ENCODE measurements at places on chromosomes 6 and 20.

- DNase-seq: no peak
Measured at GRCh38 chr6:82988930-82989351, 76.7 kb downstream of the UBE3D start.

- no peak for DNase-seq
Measured at GRCh38 chr20:6685181-6685582, 82.3 kb upstream of the BMP2 start.

DNA sequence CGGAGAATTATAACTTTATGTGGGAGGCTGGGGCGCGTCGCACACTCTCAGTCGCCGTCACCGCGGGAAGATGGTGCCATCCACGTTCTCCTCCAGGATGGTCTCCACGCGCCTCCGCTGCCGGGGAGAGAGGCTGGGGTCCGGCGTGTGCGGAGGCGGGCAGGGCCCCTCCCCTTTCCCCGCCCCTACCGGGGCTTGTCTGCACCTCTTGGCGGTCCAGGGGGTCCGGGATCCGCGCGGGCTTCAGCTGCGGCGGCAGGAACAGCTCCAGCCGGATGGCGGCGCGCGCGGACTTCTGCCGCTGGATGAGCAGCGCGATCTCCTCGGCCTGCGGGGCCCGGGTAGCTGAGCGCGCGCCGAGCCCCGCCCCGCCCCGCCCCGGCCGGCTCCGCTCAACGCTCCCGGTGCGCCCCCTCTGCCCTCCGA is 807 bp downstream of the LKAAEAR1 start:
- DNase-seq: peak; percentile 68

DNA sequence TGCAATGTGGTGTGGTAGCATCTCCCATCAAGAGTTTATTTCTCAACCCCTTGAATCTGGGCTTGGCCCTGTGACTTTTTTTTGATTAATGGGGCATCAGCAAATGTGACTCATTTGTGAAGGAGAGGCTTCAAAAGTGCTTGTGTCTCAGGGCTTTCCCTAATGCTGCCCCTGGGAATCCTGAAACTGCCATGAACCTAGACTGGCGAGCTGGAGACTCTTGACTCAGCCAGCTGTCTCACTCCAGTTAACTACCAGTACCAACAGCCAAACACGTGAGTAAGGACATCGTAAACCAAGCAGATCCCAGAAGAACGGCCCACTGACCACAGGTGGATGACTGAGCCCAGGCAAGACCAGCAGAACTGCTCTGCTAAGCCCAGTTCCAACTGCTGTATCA is 72.8 kb upstream of the ADTRP start:
- no peak for DNase-seq

DNA sequence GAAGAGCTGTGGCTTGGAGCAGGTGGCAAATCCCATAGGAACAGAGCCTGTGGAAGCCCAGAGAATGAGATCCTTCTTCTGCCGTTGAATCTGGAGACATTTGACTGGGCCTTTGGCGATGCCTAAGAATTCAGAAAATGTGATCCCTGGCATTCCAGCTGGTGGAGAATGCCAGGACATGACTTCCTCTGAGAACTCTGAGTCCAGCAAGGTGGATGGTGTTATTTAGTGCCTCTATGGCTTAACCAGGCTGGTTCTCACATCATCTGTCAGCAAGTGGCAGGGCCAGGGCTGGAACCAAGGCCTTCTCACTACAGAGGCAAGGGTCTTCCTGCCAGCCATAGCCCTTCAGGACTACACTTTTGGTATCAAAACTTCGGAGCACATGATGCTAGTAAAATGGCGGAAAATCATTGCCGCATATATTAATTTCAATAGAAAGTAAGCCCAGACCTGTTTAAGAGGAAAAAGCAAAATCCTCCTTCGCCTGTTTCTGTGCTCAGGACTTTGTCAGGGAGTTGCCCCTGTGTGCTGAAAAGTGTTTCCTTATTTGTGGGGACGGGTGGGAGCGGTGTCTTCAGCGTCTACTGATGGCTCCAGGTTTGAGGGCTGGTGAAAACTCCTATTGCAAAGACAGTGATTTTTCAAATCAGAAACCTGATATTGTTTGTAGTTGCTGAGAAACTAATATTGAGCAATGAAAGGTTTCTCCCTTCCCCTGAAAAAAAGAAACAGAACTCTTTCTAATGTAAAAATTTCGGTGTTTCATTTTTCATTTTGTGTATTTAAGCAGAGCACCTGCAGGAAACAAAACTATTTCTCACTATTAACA is 23.9 kb downstream of the DUSP22 start:
- DNase-seq: no peak

DNA sequence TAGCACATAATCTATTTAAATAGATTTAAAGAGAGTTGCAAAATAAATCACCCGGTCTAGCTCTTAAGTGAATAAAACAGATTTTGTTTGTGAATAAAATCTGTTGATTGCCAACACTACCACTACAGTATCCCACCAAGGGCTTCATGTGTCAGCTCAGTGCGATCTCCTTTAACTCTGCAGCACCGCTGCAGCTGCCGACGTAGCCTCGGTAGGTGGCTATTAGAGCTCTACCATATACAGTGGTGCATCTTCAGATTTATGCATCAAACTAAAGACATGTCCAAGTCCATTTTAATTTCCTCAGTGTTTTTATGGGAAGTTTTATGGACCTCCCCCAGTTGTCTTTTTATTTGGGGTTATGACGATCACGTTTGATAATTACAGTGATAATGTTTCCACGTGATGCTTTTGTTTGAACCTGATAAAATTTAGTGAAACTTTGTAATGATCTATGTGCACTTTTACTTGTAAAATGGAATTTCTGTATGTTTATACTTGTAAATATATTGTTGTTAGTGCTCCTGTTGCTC is 26.7 kb downstream of the ECI2 start:
- no peak for DNase-seq

GRCh38 chr6:89615882-89616281 is 22.7 kb downstream of the LYRM2 start:
- no peak for DNase-seq

DNA sequence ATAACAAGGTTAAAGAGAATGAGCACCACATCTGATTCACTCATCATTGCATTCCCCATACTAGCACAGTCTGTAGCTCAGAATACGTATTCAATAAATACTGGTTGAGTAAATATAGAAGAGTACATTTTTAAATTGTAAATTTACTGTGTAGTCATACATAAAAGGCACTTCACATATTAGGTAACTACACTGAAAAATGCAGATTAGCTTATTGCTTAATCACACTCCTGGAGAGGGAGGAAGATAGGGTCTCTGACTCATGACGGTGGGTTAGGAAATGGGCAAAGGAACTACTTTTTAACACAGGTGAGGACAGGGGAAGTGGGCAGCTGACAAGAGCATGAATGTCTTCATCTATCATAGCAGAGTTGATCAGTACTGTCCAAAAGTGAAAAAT is 133.2 kb downstream of the TBC1D32 start:
- no peak for DNase-seq

DNA sequence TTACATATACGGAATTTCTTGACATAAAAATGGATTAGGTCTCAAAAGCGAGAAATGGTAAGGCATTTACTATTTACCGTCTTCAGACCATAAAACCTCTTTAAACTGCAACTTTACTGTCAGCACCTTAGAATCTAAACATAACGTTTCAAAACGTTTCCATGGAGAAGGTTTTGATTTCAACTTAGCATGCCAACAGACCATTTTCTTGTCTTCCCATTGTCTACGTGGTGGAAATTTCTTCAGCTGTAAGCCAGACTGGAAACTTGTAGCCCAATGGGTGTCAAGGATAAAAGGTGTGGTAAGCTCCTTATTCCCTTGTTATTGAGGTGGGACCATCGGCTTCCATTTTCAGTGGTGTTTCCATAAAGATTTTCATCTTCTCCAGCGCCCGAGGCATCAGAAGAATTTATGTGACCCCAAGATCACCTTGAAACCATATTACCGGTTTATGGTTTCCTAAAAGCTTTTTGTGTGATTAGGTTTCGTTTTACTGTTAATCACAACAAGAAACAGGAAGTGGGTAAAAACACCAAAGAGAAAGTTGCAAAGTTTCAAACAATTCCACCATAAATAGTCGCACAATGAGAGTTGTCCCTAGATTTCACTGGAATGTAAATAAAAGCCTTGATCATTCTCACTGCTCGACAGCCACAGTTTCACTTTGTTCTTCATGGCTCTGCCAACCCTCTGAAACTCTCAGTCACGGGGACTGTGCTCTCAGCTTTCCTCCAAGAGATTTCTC is 63.0 kb upstream of the CD2AP start:
- no peak for DNase-seq

GRCh38 chr6:138523347-138524210 is 24.3 kb upstream of the NHSL1 start:
- DNase-seq: no peak

DNA sequence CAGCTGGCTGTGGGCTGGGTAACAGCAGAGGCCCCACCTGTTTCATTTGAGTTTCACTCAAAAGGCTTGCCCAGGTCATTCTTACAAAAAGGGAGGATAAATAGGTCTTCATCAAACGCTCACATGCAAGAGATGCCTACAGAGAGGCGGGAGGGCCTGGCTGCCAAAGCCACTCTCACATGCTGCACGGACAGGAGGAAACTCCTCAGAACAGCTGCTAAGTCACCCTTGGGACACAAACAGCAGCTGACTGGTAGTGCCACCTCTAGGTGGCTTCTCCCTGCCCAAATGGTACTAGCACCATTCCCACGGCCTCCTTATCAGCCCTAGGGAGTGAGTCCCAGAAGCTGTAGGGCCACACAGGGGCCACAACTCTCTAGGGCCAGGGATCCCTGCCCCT is 23.8 kb downstream of the SLC22A23 start:
- no peak for DNase-seq

- no peak for DNase-seq
Measured at GRCh38 chr6:167996424-167997199, 859 bp upstream of the KIF25 start.

- no peak for DNase-seq
Measured at GRCh38 chr6:144566868-144567615, 281.9 kb downstream of the UTRN start.

GRCh38 chr20:39631557-39631956 is 669.4 kb downstream of the DHX35 start:
- DNase-seq: no peak

- no peak for DNase-seq
Measured at GRCh38 chr20:3231116-3231515, 7.9 kb downstream of the SLC4A11 start.

GRCh38 chr6:43454290-43454695 is 1.1 kb downstream of the DLK2 start:
- peak; percentile 83 for DNase-seq

DNA sequence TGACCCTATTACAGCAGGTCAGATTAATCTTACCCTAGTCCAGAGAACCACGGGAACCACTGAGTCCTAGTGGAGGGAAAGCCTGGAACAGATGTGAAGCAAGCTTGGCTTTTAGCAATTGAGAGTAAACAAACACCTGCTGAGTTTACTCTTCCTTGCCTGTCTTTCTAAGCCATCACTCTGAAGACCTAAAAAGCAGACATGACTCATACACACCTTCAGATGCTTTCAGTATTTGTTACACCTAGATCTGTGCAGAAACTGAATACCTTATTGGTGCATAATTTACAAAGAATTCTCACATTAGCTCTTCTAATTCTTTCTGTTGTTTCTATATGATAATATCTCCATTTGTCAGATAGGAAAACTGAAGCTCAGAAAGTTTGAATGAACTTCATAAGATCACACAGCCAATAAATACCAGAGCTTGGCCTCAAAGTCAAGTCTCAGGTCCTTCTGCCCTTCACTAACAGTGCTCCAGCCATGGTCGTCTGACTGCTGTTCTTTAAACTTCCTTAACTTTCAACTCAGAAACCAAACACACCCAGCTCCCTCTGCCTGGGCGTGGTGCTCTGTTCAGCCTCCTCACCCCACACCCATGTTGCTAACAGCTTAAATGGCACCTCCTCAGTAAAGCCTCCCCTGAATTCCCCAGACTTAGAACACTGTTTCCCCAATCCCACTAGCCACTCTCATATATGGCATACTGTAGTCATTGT is 8.6 kb upstream of the GABBR1 start:
- DNase-seq: no peak

DNA sequence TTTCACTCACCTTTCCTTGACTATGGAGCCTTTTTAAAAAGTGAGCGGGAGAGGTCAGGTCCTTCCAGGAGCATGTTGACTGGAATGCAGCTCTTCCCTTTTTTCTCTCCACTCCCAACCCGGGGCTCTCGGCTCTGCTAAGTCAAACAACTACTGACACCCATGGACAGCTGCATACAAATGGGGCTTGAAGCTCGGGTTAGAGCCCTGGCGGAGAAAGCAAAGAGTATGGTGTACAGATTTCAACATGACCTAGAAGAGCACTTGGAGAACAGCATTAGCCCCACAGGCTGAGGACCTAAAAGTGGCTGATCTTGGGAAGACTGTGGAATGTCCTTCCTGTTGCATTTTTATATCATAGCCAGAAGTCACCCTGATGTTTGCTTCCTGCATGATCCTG is 162.0 kb upstream of the STMND1 start:
- DNase-seq: no peak

DNA sequence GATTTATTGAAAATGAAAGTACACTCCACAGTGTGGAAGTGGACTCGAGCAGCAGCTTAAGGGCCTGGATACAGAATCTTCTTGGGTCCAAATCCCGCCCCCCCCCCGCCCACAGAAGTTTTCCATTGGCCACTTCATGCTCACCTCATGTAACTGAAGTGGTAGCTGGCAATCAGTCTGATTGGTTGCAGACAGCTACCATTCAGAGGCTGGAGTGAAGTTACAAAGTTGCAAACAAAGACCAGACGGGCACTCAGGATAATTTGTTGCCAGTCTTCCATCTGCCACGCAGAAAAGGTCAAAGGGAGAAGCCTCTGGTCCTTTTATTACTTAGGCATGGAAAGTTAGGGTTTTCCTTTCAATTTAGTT is 25.8 kb upstream of the FABP7 start:
- DNase-seq: no peak

- peak; percentile 45 for DNase-seq
Measured at GRCh38 chr6:13733178-13733887, 21.7 kb upstream of the RANBP9 start.

- no peak for DNase-seq
Measured at GRCh38 chr6:49782725-49783124, 4.4 kb downstream of the PGK2 start.

GRCh38 chr6:140711019-140711613 is 1336.7 kb upstream of the CITED2 start:
- DNase-seq: no peak

DNA sequence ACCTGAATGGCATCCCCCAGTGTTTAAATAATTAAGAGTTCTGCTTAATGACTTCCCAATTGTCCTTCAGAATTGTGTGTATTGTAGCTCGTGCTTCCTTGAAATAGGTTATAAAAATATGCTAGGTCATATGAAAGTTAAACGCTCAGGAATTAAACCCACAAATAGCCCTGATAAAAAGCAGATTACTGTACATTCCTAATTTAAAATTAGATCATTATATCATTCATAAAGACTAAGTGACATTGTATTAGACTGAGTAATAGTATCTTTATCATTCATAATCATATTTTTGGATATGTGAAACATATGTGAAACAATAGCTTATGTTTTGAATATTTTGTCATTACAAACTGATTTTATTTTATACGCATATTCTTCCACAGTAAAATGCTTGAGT is 1706.7 kb downstream of the HACE1 start:
- DNase-seq: no peak

DNA sequence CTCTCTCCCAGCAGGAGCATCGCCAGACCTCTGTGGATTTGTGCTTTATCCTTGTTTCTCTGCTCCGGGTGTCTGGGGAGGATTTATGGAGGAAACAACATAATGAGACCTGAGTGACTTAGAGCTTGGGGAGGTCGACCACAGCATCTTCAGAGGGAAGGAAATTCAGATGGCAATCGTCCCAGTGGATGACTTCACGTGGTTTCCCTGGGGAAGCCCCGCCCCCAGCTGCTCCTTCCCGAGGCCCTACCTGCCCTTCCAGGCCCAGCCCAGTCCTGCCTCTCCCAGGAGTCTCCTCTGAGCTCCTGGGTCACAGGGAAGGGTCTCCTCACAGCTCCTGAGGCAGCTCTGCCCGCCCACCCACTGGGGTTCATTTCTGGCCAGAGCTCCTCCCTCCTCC is 430.3 kb upstream of the SULF2 start:
- DNase-seq: no peak
